ENCODE measurements at places on chromosomes 3 and 15. TPM values are rescaled to one million over a fixed set of nuclear protein-coding genes. Genes with fewer than 3 reads are reported as not detected.

DNA sequence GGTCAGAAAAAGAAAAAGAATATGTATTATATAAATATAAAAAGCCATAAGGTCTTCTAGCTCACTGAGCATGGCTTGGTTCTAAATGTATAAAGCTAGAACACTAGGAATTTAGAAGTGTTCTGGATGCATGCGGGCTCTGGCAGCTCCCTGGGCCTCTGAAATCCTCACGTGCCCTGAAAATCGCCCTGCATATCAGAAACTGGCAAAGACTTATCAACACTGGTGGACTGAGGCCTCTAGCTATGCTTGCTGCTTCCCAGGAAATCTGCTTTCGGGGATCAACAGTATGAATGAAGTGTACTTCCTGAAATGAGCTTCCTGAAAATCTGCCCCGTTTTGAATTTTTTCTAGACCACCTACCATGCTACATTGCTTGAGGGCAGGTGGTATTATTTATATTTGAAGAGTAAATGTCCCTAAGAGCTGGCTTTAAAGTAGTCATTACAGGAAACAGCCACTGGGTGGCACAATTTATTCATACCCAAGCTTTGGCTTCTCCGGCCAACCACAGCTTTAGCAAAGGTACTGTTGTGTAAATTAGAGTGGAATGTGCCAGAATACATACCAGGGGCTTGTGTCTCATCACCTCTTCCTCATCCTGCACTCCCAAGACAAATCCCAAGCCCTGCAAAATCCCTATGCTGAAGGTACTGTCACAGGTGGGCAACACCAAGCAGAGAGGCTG, 17.7 kb downstream of the CRTAP start:
- DNase-seq = peak; percentile 29
- no peaks in the 10 kb centered on the region for H3K36me3 ChIP-seq
- H3K27ac ChIP-seq = no peak overlapping the region
- H3K4me3 ChIP-seq = no peak overlapping the region

GRCh38 chr3:97880267-97880666, 58.5 kb downstream of the CRYBG3 start:
- H3K4me1 ChIP-seq = peaks cover 9% of the 10 kb centered on the region
- no peak overlapping the region for H3K27ac ChIP-seq
- no peak for DNase-seq
- no peaks in the 10 kb centered on the region for H3K27me3 ChIP-seq
- no peak overlapping the region for H3K4me3 ChIP-seq

DNA sequence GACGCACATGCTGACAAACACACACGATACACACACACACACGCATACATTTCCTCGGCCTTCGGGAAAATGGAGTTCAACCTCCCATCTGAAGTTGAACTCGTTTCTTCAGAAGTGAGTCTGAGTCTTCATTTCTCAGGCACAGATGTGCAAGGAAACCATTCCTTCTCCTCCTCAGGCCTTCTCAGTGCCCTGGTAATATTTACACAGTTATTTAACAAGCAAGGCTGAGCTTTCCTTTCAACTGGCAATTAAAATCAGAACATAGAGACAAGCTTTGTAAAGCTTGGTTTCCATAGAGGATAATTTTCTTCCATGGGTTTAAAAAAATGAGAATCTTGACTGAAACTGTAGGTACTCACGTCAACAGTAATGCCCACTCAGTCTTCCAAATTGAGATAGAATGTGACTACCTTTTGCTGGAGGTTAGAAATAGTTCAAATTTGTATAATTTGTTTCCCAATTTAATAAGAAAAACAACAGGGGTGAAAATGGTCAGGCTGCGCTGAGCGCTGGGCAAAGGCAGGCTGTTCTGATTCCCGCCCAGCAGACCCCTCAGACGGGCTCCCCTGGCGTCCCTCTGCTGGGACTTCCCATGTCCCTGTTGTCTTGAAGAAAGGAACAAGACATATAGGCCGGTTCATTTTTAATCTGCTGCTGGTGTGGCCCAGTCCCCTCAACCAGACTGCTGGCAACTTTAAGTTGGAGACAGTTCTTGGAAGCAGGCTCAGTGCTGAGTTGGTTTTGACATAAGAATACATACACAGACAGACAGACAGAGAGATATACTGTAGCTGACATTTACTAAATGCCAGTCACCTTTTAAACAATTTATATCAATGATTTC, 174.3 kb downstream of the XXYLT1 start:
- H3K27me3 ChIP-seq = no peaks in the 10 kb centered on the region
- no peaks in the 10 kb centered on the region for H3K4me1 ChIP-seq
- DNase-seq = no peak
- no peak overlapping the region for H3K27ac ChIP-seq

Gene TMEM266
- total RNA-seq = not detected

Gene FBXO40
- not detected for total RNA-seq

Gene KY
- total RNA-seq = not detected

Gene TTLL3
- total RNA-seq = 63.6 TPM
